ENCODE measurements at places on chromosomes 5 and 9.

GRCh38 chr9:93952784-93953495 lies 2.2 kb downstream of the BARX1 start:
- DNase-seq, result peak; percentile 23

GRCh38 chr9:129785866-129786265 lies 17.1 kb upstream of the TOR1B start:
- DNase-seq, result no peak

DNA sequence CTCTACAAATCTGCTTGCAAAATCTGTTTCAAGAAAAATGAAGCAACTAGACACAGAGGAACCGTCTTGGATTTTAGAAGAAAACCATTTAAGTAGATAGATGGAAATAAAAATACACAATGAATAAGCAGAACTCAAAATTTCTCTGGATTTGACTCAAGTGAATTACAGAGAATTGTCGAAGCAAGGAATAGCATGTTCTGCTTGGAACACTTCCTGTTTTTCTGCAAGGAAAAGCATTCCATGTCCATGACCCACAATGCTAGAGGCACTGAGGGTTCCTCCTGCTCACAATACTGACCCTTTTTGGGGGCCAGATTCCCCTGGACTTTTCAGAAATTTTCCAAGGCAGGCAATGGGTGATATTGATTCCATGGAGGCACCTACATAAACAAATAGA lies 29.8 kb downstream of the PRUNE2 start:
- no peak for DNase-seq

DNA sequence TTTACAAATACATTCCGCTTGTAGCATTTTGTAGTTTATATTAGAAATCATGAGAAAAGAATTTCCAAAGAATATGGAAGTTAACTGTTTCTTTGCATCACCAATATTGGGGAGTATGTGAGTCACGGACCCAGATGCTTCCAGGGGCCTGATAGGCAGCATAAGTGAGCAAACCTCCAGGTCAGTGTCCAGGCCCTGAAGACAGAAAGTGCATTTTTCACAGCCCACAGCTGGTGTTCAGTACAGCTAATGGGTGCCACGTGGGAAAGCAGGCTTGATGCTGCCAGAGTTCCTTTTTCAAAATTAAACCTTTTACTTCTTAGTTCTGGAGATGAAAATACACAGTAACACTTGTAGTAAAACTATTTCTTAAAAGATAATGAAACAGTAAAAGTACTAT lies 454.4 kb upstream of the ACTBL2 start:
- DNase-seq, result no peak

DNA sequence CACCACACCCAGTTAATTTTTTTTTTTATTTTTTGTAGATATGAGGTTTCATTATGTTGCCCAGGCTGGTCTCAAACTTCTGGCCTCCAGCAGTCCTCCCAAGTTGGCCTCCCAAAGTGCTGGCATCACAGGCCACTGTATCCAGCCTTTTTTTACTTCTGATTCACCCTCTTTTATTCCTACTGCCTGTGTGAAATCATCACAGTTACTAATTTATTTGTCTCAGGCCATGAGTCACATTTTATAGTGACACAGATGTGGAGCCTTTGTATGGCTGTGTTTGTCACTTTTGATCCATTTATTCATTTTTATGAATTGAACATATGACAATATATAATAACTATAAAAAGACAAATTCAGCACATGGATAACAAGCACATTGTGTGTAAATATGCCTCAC lies 67.1 kb upstream of the SNX2 start:
- no peak for DNase-seq

GRCh38 chr5:114924769-114925168 lies 244.9 kb downstream of the TRIM36 start:
- no peak for DNase-seq

DNA sequence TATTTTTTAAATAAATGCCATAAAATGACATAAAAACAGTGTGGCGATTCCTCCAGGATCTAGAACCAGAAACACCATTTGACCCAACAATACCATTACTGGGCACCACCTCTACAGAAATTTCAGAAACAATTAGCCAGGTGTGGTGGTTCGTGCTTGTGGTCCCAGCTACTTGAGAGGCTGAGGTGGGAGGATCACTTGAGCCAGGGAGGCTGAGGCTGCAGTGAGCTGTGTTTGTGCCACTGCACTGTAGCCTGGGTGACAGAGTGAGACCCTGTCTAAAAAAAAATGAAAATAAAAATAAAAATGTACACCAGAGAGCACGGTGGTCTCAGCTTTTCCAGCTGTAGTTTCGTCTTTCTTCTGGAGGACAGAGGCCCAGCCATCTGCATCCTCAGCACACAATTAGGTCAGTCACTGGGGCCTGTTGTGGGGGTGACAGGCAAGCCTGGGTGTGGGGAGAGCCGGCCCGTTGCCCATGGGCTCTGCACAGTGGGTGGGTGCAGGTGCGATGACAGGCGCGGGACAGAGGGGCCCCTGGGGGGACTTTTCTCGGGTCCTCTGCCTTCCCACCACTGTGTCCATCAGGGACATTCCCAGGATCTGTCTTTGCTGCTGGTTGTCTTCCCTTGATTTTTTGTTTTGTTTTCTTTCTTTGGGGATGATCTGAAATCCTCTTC lies 9.8 kb downstream of the COL5A1 start:
- no peak for DNase-seq

GRCh38 chr5:127290946-127291693 lies 524 bp downstream of the MEGF10 start:
- no peak for DNase-seq

DNA sequence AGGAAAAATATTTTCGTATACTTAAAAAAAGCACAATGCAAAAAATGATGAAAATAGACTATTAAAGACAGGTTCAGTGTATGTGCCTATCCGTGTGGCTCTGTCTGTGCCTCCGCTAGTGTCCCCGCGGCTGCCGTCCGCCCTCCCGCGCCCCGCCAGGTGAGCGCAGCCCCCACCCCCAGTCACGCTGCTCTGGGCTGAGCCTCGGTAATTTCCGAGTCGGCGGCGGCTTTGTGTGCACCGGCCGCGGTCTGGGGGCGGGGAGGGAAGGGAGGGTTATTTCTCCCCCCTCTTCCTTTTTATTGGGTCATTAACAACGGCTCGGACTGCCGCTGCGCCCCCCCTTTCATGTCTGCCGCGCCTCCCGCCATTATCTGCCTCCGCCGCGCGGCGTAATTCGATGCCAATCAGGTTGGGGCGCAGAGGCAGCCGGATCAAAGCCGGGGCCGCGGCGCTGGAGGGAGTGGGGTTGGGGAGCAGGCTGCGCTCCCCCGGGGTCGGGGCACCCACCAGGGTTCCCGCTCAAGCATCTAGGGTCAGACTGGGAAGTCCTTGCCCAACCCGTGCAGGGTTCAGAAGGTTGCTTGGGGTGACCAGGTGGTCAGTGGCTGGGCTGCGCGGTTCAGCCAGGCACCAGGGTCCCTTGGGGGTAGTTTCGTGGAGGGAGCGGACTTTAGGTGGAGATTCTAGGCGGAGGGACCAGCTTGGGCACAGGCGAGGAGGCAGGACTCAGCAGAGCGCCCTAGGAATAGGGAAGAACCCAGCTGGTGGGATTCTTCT lies 39.5 kb upstream of the PSD2 start:
- DNase-seq, result no peak

- DNase-seq, result no peak
Observed at GRCh38 chr9:102237520-102237919, 499.1 kb upstream of the GRIN3A start.

GRCh38 chr9:111158363-111158762 lies 120.1 kb upstream of the LPAR1 start:
- DNase-seq, result no peak

- no peak for DNase-seq
Observed at GRCh38 chr5:149045089-149045460, 17.8 kb downstream of the SH3TC2 start.

DNA sequence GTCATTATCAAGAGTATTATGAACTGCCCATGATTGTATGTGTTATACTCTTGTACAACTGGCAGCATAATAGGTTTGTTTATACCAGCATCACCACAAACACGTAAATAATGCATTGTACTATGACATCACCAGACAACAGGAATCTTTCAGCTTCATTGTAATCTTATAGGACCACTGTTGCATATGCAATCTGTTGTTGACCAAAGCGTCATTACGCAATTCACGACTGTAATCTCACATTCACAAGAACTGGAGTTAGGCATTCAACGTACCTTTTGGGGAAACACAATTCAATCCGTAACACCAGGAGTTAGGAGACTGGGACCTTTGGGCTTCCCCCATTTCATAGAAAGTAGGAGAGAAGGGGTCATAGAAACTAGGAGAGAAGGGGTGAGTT lies 20.4 kb upstream of the ARSI start:
- no peak for DNase-seq

DNA sequence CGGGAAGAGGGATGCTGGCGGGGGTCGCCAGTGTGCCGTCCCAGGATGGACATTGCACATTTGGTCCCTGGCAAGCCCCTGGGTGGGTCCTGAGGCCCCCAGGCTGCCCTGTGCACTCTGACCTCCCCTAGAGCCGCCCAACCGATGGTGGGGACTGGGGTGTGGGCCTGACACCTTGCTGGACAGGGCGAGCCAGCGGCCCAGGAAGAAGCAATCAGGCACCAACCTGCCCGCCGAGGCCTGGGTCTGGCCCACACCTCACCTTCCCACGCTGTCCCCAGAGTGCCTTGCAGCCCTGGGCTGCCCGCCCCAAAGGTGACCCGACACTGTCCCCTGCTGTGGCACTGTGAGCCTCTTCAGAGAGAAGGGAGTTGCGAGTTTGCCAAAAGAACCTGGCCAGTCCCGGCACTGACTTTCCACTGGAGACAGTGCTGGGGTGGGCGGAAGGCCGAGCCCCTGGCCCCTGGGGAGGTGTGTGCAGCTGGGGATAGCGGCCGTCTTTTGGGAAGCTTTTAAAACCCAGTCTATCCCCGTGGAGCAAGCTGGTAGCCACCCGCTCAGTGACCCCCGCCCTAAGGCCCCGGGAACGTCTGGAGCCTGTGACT lies 12.0 kb upstream of the NRARP start:
- no peak for DNase-seq

DNA sequence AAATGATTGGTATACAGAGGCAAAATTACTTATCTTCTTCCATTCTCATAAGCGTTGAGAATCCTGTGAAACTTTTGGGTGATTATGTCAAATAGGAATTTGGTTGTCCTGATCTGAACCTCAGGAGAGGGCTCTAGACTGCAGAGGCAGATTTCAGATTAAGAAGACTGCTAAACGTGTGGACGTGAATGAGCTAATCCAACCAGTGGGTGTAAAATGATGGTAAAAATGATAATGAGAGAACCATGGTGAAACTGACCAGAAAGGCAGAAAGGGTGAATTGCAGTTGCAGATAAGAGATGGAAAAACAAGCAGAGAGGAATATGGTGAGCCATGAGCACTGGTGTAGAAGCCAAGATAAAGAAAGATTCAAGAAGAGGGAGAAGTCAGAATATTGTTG lies 1200.2 kb upstream of the CDH6 start:
- no peak for DNase-seq

- no peak for DNase-seq
Observed at GRCh38 chr5:61246768-61247307, 84.6 kb upstream of the SMIM15 start.

GRCh38 chr5:82349652-82350051 lies 71.5 kb upstream of the RPS23 start:
- peak; percentile 30 for DNase-seq

DNA sequence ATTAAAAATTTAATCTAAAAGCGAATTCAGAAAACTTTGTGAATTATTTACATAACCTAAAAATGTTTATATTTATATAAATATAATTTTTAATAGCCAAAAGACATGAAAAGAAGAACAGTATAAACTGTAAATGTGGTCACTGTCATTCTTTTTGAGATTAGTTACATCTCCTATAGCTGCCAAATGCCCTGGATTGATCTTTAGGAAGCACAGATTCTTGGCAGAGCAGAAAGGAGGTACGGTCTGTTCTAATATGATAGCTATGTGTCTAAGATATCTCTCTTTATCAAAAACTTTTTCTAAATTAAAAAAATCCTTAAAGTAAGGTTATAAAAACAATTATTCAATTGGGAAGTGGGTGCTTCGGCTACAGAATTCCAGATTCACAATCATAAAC lies 151.0 kb downstream of the LPAR1 start:
- DNase-seq, result no peak

DNA sequence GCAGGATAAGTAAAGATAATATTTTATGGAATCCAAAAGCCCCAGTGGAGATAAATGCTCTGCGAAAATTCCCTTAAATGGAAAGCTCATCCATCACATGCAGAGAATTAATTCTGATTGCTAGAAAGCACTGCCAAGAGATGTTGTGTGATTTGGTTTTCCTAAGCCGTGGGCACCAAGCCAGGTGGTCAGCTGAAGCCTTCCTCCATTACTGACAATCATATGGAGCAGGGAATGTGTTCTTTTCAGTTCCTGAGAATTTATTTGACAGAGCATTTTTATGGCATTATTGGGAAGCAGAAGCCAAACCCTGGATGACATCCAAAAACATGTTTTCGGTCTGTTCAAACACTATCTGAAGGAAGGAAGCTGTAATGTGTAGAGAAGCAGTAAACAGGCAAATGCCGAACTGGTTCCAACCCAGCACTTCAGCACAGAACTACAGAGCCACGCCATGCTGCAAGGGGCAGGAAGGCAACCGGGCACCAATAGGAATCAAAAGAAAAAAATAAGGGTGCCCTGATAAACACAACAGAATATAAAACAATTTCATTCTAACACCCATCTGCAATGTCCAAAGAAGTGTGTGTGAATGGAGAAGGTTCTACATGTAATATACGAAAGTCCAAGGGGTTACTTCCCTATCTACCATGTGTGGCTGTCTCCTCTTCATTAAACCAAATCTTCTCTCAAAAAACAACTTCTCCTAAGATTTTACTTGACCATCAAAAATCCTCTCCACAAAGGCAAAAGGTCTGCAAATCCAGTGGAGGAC lies 12.3 kb downstream of the ARSB start:
- DNase-seq, result no peak

GRCh38 chr5:168315416-168316138 lies 24.1 kb downstream of the WWC1 start:
- DNase-seq, result no peak
